ENCODE measurements at places on chromosomes 1 and 21.

GRCh38 chr1:112517646-112518045, 8.9 kb downstream of the WNT2B start:
- no peak for DNase-seq

- DNase-seq, result no peak
These were observed 551.1 kb downstream of the MATN1 start for GRCh38 chr1:30172299-30172694.

DNA sequence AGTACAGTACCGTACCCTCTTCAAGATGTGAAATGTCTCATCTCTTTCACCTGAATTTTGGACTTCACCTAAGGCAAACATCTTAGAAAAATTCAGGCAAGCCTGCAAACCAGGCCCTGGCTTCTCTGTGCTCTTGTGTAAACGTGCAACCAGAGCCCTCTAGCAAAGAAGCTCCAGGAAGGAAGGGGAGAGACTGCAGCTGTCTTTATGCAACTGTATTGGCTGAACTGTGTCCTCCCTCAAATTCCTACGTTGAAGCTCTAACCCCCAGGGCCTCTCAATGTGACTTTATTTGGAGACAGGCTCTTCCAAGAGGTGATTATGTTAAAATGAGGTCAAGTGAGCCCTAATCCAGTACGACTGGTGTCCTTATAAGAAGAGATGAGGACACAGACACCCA, 60.3 kb downstream of the SLC45A1 start:
- DNase-seq, result no peak

DNA sequence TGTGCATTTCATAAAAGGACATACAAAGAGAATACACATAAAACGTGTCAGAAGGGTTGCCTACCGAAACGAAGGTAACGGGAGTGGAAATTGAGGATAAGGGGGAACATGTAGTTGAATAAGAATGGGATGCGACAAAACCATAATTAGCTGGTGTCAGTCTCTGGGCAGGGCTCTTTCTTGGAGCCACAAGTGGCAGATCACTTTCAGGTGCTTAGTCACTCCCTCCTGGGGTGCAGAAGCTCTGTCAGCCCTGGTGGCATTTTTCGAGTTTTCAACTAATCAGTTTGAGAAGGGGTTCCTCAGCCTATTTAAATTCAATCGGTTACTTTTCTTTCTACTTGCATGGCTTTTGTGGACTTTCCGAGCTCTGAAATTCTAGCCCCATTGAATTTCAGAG, 133.9 kb upstream of the IGSF21 start:
- DNase-seq, result no peak

GRCh38 chr1:178942285-178943198, 71.7 kb upstream of the ANGPTL1 start:
- DNase-seq, result peak; percentile 58

DNA sequence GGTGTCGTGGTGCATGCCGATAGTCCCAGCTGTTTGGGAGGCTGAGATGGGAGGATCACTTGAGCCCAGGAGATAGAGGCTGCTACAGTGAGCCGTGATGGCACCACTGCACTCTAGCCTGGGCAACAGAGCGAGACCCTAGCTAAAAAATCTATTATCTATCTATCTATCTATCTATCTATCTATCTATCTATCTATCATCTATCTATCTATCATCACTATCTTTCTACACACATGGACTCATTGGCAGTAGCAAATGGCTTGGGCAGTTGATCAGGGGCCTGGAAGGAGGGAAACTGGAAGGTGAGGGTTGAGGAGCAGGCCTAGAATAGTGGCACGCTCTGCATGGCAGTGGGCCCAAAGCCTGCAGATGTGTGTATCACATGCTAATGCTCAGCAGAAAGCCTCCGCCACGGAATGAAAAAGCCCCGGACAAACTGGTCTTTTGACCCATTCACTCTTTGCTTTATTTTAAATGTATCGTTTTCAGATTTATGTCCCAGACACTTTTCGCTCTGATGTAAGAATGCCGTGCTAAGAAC, 7.3 kb upstream of the HUNK start:
- no peak for DNase-seq

- no peak for DNase-seq
These were observed 11.2 kb upstream of the ACTL8 start for GRCh38 chr1:17743925-17744324.

- peak; percentile 44 for DNase-seq
These were observed 1.4 kb downstream of the COL6A1 start for GRCh38 chr21:45982758-45983648.

GRCh38 chr1:30715216-30715615, 8.2 kb downstream of the MATN1 start:
- no peak for DNase-seq

DNA sequence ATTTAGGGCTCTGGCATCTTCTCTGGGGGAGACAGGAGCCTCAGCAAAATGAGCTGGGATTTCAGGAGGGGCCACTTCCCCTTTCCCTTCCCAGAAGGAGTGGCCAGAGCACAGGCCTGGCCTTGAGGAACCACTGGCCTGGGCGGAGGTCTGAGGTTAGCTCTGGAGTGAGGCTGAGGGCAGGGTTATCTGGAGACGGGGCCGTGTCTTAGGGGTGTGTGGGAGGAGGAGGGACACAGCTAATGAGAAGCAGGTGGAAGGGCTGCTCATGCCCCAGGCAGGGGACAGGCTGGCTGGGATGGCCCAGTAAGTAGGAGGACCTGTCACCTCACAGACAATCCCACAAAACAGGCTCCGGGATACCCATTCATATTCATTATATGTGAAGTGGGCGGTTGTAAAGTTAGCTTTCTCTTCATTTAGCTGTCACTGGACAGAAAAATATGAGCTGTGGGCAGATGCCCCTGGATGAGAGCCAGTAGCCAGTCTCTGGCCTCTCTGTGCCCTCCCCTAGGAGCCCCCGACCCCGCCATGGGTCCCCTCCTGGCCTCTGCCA, 12.4 kb downstream of the ALX3 start:
- DNase-seq, result no peak

GRCh38 chr1:246306415-246307037, 200.6 kb downstream of the SMYD3 start:
- DNase-seq, result no peak

DNA sequence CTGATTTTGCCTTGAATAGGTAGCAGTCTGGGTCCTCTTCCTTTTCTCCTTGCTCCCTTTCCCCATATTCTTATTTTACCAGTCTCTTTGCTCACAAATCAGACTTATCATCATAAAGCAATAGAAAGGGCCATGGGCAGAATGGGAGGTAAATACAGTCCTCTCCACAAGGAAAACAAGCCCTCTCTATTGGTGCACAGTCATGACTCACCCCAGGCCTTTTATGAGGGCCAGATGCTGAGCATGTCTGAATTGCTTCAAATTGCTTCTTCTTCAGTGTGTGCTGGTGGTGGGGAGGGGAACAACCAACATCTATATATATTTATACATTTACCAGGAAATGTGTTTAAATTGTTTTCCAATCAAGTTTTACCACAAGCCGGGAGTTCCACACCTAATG, 75.2 kb downstream of the GFI1 start:
- no peak for DNase-seq

GRCh38 chr1:81053826-81054225, 746.9 kb upstream of the ADGRL2 start:
- DNase-seq, result no peak

- DNase-seq, result no peak
These were observed 41.8 kb upstream of the PAXBP1 start for GRCh38 chr21:32813265-32813903.

GRCh38 chr1:61397935-61398334, 315.6 kb downstream of the NFIA start:
- no peak for DNase-seq

DNA sequence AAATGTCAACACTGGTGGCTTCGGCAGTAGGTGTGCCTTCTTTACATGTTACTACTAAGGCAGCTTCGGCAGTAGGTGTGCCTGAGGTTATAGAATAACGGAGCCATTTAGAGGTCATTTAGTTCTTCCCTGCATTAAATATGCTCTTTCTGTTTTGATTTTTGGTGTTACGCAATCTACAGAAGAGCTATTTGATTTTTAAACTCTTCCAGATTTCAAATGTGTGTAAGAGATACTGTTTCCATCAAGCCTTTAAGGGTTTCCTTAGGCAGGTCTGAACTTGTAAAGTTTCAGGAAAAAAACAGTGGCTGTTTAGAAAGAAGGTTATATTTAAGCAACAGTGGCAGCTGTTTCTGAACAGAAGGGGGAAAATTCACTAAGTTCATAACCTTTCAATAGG, 54.8 kb downstream of the PIK3R3 start:
- no peak for DNase-seq

GRCh38 chr1:16924919-16925477, 3.3 kb downstream of the CROCC start:
- DNase-seq, result no peak

DNA sequence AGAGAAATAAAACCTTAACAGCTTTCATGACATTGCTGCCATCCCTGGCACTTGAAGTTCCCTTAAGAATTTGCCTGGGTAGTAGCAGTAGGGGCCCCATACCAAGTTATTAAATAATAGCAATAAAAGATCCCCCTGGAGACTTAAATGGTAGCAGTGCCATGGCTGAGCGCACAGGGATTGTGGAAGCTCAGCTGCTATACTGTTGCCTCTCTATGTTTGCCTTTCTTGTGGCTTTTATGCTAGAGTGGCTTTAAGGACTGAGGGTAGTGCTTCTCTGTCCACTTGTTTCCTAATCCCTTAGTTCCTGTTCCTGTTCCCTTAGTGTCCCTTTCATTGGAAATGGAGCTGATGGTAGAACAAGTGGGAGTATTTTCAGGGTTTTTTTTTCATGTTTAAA, 42.1 kb downstream of the NCF2 start:
- no peak for DNase-seq

DNA sequence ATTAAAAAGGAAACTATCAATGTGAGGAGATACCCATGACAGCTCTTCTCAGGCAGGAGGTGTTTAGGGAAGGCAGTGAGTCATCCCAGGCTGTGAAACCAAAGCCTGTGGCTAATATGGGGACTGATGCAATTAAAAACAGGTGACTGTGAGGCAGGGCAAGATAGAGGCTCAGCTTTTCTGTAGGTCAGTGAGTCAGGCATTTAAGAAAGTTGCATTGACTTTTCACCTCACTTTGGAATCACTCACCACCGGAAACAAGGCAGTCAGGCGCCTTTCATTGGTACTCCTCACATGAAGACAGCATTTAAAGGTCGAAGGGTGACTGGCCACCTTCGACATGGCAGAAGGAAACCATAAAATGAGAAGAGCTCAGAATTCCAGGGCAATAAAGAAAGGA, 54.5 kb downstream of the PAPPA2 start:
- DNase-seq, result no peak

DNA sequence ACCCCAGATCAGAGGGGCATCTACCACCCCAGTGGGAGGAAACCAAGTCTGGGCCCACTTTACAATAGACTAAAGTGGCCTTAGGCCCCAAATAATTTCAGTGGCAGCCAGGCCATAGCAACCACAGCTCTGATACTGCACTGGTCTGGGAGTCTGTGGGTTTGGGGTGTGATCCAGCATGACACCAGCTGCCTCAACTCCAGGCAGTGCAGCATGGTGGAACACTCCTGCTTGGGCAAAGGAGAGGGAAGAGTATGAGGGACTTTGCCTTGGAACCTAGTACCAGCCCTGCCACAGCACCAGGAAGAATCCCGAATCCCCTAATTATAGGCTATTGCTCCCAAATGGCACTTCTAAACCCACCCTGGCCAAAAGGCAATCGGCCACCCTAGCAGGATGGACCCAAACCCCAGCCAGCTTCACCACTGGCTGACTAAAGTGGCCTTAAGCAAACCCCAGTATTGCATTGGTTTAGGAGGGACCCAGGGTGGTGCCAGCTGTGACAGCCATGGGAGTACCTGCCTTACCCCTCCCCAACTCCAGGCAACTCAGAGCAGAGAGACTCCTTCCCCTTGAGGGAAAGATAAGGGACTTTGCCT, 47.1 kb downstream of the PACC1 start:
- DNase-seq, result no peak

DNA sequence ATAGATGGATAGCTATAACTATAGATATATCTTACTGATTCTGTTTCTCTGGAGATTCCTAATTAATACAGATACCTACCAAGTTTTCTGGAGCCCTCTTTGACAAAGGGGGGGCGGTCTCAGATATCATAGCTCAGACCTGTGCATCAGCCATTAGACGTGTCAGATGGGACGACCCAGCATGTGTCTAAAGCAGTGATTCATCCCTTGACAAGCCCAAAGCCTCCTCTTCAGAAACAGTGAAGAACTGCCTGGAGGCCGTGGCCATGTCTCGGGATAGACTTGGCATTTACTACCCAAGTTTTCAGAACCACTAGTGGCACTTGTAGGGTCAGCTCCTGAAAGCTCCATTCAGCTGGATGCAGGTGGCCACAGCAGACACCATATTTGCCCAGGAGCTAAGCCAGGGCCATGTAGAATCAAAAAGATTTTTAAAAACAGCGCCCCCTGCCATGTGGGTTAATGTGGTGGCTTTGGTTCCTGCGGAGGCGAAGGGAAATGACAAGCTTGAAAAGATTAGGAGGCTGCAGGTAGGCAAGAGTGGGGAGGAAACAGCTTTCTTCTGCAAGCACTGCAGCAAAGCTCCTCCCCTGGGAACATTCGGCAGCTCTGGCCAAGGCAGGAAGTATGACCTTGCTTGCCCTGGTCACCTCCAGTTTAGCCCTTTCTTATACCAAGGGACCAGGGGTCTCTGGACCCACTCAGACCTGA, 82.2 kb downstream of the FBXO2 start:
- DNase-seq, result no peak
